ENCODE measurements at places on chromosomes 16 and 17.

DNA sequence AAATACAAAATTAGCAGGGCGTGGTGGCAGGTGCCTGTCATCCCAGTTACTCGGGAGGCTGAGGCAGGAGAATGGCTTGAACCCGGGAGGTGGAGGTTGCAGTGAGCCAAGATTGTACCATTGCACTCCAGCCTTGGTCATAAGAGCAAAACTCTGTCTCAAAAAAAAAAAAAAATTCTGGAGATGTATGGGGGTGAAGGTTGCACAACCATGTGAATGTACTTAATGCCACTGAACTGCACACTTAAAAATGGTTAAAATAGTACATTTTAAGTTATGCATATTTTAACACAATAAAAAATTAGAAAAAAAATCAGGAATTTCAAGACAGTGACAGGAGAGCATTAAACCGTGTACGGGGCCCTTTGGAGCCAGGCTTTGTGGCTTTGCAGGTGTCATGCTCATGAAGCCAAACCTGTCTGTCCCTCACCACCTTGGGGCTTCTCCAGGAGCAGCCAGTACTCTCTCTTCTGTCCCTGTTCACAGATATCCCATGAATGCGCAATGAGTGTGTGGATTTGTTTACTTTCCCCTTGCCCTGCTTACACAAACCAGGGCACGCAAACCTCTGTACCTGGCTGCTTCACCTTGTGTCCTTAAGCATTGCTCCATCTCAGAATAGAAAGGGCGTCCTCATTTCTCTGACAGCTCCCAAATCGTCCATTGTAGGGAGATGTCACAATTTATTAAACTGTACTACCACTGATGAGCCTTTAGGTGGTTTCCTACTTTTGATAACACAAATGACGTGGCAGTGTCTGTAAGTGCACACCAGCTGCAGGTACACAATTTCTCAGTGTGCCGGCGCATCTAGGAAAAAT is 58.2 kb upstream of the CBX4 start:
- DNase-seq: no peak

DNA sequence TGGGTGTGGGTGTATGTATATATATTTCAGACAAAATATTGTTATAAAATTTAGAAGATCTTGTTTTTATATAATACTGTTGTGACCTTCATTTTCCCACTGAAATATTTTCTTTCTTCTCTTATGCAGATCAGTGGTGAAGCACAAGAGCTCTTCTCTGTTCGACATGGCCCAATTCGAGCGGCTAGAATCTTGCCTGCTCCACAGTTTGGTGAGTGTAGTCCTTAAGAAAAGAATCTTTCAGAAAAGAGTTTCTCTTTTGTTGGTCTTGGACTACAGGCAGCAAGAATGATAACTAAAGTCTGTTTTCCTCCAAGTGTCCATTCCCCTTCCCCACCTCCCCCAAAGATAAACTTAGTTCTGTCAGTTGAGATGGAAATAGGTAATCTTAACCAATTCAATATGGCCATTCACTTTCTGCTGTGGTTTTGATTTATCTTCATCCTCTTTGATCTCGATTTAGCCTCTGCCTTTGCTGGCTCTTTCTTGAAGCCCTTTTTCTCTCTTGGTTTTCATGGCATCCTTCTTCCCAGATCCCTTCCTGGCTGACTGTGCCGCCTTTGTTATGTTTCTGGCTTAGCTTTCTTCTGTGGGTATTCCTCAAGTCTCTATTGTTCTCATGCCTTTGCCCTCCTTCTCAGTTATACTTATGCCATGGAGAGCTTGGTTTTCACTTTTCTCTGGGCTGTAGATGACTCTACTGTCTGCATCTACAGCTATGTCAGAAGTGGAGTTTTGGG is 69.6 kb downstream of the BCAS3 start:
- DNase-seq: no peak

- DNase-seq: no peak
Measured at GRCh38 chr16:56673921-56674320, 4.3 kb downstream of the MT1H start.

GRCh38 chr16:60771138-60771537 is 1265.1 kb downstream of the CDH8 start:
- no peak for DNase-seq

DNA sequence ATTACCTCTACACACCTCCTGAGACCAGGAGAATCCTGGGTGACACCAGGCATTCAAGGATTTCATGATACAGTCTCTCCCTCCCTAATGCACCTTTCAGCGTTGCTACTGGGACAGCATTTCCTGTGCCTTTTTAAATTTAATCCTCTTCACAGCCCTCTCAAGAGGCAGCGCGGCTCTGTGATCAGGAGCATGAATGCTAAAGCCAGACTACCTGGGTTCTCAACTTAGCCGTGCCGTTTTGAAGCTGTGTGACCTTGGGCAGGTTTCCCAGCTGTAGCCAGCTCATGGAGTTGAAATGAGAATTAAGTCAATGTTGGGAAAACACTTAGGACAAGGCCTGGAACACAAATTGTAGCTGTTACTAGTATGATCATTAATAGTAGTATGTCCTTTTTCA is 191.8 kb downstream of the XYLT1 start:
- DNase-seq: no peak

GRCh38 chr16:3610698-3611145 is 684 bp downstream of the SLX4 start:
- no peak for DNase-seq

GRCh38 chr16:81214745-81215166 is 23.7 kb upstream of the BCO1 start:
- DNase-seq: no peak

DNA sequence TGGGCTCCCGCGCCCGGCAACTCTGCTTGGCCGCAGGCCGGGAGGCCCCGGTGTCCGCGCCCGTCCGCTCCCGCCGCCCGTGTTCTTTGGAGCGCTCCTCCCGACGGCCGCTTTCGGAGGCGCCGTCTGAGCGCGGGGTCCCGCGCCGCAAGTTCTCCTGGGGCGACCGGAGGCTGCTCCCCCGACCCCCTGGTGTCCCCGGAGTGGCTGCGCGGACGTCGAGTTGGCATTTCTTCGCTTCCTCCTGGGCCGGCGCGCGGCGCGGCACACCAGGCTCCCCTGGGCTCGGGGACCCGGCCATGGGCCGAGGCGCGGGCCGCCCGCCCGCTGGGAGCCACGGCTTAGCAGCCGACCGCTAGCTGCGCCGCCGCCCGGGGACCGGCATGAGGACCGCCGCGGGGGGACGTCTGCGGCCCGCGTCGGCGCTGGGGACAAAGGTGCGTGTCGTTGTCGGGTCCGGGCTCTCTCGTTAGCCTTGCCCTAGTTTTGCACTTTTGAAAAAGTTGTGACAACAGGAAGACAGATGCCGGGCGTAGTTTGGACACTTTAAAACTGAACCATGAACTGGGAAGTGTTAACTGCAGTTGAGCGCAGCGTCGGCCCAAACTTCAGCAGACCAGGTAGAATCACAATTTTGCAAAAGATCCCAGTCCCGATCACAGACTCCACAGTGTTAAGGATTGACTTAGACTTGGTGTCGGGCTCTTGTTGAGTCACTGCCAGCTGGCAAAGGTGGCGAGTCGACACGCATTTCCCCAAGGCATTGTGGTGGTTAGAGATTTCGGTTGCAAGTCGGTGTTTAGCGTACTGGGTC is 700 bp downstream of the UBN1 start:
- DNase-seq: peak; percentile 41

DNA sequence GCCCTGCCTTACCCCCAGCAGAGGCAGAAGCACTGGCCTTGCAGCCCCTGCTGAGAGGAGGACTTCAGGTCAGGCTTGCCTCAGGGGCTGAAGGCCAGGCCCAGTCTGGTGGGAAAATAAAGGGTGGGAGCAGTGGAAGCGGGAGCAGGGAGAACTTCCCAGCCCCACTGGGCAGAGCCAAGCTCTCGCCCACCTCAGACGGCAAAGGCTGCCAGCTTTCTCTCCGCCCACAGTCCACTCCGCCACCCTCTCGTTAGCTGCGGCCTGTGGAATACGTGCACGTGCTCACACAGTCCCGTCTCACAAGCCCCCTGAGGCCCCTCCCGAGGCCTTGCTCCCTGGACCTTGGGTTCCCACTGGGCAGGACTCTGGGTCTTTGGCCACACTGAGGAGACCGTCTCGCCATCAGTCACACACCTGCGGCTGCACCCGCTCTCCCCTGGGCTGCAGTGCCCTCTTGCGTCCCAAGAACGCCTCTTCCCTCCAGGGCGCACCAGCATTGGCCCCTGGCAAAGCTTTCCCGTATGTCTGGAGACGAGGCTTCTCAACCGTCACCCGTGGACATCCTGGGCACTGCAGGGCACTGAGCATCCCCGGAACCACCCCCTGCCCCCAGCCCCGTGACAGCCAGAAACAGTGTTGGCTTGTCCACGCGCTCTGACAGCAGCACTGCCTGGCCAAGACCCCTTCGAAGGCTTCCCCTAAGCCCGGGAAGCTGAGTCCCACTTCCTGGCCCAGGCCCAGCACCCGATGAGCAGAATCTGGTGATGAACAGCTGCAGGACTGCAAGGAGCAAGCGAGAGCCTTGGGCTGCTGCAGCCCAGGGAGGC is 8.3 kb downstream of the MRPL28 start:
- peak; percentile 31 for DNase-seq

DNA sequence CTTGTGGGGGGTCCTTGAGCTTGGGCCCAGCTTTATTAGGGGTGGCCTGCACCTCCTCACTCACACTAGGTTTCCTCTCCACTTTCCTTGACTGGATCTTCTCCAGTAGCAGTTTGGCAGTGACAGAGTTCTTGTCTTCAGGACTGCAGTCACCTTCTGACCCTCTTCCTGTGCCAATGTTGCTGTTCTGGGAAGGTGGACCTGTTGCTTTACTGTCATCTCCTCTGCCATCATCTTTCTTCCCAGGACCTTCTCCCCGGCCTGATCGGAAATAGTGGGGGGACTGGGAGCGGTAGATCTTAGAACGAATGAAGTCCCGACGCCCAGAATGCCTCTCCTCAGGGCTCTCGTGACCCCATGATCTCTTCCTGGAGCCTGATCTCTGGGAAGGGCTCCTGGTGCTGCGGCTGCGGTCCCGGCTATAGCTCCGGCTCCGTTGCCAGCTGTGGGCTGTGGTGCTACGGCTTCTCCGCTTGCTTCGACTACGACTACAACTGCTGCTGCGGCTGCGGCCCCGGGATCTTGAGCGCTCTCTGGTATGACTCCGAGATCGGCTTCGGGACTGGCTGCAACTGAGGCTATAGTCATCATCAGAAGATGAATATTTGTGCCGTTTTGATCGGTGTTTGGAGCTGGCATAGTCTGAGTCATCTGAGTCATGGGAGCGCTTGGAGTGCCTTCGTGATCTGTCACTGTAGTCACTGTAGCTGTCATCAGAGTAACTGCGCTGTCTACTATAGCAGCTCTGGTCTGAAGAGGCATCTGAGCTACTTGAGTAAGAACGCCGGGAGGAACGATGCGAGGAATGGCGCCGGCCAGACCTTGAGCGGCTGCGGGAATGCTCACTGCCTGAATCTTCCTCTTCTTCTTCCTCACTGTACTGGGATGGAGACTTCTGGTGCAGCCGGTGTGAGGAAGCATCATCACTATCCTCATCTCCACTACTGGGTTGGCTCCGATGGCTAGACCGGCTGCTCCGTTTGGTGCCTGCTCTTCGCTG is 9.5 kb upstream of the ITGA2B start:
- DNase-seq: no peak

DNA sequence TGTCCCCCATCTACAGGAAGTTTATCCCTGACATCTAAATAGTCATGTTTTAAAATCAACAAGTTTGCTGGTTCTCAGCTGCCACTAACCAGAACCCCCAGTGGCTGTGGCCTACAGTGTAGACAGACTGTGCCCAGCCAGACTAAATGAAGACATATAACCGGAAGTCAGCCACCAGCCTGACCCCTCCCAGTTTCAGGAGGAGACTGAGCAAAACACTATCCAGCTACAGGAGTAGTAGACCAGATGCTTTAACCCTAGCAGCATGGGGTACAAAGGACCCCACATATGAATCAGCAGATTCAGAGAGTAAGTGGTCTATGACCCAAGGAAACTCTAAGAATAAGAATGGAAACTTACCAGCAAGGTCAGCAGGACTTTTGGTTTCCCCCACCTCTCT is 83.4 kb downstream of the HIC1 start:
- no peak for DNase-seq

DNA sequence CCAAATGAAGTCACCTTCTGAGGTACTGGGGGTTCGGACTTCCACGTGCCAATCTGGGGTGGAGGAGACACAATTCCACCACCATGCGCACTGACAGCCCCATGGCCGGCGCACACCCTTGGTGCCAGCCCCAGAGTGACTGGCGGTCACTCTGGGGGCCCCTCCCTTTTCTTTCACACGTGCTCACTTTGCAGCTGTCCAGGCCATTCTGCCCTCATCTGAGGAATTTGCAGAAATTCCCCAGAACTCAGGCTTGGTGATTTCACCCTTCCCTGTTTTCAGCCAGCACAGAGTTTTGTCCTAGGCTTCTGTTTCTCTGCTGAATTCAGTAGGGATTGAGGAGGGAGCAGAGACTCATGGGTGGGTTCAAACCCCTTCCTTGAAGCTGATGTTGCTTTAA is 54.8 kb downstream of the CDRT4 start:
- no peak for DNase-seq

DNA sequence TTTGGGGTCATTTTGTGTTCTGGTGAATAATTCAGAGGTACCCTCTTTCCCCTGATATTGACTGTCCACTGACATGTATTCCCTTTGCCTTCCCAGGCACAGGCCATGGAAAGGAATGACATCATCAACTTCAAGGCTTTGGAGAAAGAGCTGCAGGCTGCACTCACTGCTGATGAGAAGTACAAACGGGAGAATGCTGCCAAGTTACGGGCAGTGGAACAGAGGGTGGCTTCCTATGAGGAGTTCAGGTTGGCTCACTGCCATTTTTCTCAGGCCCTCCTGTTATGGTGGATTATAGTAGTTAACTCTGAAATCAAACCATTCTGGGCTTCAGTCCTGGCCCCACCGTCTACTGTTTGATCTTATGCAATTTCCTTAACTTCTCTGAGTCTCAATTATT is 1.6 kb upstream of the EFTUD2 start:
- DNase-seq: peak; percentile 63

GRCh38 chr17:37134050-37134449 is 185.3 kb downstream of the AATF start:
- no peak for DNase-seq

DNA sequence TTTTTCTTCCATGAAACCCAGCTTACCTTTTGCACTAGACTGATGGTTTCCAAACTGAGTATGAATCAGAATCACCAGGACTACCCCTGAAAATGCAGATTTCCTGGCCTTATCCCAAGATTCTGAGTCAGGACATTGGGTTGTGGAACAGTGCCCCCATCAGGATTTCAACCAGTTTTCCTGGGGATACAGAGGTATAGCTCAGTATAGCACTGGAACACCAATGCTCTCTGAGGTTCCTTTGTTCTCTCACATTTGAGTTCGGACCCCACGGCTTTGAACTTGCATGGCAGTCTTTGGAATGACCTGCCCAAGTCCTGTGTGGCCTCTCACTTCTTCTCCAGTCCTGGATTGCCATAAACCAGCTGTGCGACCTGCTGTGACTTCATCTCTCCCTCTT is 12.8 kb upstream of the CCL8 start:
- peak; percentile 82 for DNase-seq

DNA sequence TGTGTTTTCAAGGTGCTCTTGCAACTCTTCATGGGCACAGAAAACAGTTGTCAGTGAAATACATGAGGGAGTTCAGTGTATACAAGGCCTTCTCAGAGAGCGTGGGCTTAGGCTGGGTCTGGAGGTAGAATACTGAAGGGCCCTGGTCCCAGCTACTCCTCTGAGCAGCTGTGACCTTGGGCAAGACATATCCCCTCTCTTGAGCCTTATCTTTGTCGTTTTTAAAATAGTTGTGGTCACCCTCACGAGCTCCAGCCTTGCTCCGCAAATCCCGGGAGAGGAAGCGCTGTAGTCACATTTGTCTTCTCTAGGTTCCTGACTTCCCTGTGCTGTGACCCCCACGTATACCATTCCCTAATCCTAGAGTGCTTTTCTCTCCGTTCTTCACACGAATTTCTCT is 3.6 kb downstream of the ZNRF1 start:
- no peak for DNase-seq

Measured in stromal cell of bone marrow (primary cell).